Gastrocnemius medialis (tissue), 4 donors: ENCODE measurements at places on chromosomes 6 and 20.

- peak; percentile 65 for DNase-seq
- no peaks in the 10 kb centered on the region for H3K27me3 ChIP-seq
- peaks cover 47% of the 10 kb centered on the region for H3K4me1 ChIP-seq
- H3K27ac ChIP-seq = peak overlapping the region; percentile 98
Measured at GRCh38 chr20:32358883-32359632, 927 bp downstream of the ASXL1 start.

- no peaks in the 10 kb centered on the region for H3K4me1 ChIP-seq
- DNase-seq = no peak
- H3K36me3 ChIP-seq = peaks cover 9% of the 10 kb centered on the region
- H3K27me3 ChIP-seq = no peaks in the 10 kb centered on the region
Measured at GRCh38 chr6:111184827-111185532, 97.7 kb downstream of the SLC16A10 start.

DNA sequence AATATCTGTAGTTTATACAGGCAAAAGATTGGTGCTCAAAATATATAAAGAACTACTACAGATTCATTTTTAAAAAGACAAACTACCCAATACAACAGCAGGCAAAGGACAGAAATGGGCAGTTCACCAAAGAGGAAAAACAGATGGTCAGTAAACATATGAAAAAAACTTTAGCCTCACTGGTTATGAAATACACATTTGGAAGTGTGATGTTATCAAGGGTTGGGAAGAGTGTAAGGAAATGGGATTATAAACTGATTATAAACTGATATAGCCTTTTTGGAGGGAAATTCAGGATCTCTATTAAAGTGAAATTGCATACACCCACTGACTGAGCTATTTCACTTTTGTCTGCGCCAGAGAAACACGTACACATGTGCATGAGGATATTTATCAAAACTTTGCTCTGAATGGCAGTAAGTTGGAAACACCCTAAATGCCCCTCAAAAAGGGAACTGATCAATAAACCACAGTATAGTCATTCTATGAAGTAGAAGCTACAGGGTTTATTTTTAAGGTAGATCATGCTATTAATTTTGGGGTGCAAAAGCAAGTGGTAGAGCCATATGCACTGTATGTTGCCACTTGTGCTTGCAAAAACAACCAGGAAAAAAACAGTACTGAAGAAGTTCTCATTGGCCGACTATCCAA is 32.2 kb upstream of the ARFGEF2 start:
- H3K4me1 ChIP-seq = peaks cover 12% of the 10 kb centered on the region
- H3K4me3 ChIP-seq = no peak overlapping the region
- H3K27ac ChIP-seq = no peak overlapping the region
- no peak for DNase-seq
- H3K27me3 ChIP-seq = no peaks in the 10 kb centered on the region

DNA sequence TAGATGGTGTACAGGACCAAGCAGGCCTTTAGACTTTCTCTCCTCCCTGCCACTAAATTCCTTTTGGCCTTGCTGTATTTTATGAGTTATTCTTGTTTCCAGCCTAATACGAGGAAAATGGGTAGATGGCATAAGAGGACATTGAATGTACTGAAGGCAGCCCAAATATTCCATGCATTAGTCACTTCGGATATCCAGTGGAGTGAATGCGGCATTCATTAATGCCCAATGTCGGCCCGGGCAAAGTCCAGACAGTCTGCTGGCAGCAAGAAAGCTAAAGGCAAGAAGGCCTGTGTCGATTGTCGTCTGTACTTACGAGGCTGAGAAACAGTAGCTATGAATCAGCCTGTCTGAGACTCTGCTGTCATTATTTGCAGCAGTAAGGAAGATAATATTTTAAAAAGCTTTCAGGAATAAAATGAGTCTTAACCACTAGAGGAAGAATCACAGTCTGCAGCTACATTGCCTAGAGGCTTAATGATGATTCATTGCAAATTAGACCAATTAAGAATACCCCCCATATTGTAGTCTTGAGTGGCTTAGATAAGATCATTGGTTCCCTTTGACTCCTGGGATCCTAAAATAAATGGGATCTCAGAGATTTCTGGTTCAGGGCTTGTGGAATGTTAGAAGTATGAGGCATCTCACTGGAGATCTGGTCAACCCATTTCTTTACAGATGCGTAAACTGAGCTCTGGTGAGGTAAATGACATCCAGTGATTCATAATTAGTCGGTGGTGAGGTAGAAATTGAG is 534.1 kb upstream of the JAG1 start:
- H3K4me3 ChIP-seq = no peak overlapping the region
- H3K36me3 ChIP-seq = no peaks in the 10 kb centered on the region
- no peak overlapping the region for H3K27ac ChIP-seq
- H3K4me1 ChIP-seq = peaks cover 7% of the 10 kb centered on the region
